CD4-positive, alpha-beta memory T cell (primary cell): ENCODE measurements at places on chromosomes 2 and 18. TPM values are rescaled to one million over a fixed set of nuclear protein-coding genes. Genes with fewer than 3 reads are reported as not detected.

- no peak overlapping the region for H3K27ac ChIP-seq
- H3K27me3 ChIP-seq, result no peaks in the 10 kb centered on the region
- no peaks in the 10 kb centered on the region for H3K4me1 ChIP-seq
- DNase-seq, result no peak
- H3K36me3 ChIP-seq, result no peaks in the 10 kb centered on the region
These were observed 100.7 kb upstream of the ZFP36L2 start for GRCh38 chr2:43327119-43327518.

DNA sequence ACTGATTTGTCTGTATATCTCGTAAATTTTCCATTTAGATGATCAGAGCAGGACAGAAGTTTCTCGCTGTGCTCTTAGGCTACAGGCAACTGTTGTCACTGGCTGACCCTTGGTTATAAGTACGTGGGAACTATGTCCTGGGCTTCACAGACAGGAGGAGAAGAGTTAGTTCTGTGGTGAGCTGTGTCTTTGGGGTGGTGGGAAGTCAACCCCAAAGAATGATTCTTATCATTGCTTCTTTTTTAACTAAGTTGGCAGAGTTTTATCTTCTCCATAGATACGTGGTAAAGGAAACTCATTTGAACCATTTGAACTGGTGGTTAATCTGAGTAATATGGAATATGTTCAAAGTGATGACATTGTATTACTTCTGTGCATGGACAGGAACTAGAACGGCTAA, 230.6 kb upstream of the EPAS1 start:
- no peaks in the 10 kb centered on the region for H3K27me3 ChIP-seq
- no peak for DNase-seq
- H3K36me3 ChIP-seq, result no peaks in the 10 kb centered on the region
- H3K4me1 ChIP-seq, result no peaks in the 10 kb centered on the region

The LHCGR gene
- total RNA-seq, result not detected

DNA sequence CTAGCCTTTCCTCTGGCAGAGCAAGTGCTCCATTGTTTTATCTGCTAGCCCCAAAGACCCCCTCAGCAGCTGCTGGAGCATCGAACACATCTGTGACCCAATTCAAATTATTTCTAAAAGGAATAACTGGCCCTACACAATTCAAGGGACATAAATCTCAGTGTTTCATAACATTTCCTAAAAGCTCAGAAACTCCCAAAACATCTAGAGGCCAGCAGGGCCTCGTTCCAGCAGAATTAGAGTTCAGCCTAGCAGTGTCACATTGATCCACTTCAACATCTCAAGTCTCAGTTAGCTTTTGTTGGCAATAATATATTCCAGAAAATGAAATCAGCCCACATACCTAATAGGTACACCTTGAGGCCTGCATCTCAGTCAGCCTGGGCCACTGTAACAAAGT, 179.1 kb downstream of the ETAA1 start:
- H3K4me3 ChIP-seq, result no peak overlapping the region
- H3K27me3 ChIP-seq, result no peaks in the 10 kb centered on the region
- no peak overlapping the region for H3K27ac ChIP-seq

The COPS8 gene
- 34.5 TPM for total RNA-seq

DNA sequence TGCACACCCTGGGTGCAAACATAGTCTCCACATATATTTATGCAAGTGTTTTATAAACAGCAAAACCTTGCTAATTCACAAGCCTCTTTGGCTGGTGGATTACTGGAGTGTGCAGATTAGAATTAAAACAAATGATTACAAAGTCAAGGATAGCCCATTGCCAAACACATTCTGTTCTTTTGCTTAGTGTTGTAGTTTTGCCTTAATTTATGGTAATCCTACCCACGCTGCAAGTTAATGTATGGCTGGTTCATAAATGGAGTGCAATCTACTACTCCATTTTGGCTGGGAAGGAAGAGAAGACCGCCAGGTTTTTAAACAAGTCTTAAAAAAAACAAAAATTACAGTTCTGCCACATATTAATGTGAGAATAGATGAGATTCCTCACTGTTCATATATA, 883.1 kb upstream of the KLHL29 start:
- no peaks in the 10 kb centered on the region for H3K27me3 ChIP-seq
- no peak overlapping the region for H3K4me3 ChIP-seq
- H3K36me3 ChIP-seq, result no peaks in the 10 kb centered on the region
- H3K27ac ChIP-seq, result no peak overlapping the region
- DNase-seq, result no peak

The MARCHF4 gene
- not detected for total RNA-seq

DNA sequence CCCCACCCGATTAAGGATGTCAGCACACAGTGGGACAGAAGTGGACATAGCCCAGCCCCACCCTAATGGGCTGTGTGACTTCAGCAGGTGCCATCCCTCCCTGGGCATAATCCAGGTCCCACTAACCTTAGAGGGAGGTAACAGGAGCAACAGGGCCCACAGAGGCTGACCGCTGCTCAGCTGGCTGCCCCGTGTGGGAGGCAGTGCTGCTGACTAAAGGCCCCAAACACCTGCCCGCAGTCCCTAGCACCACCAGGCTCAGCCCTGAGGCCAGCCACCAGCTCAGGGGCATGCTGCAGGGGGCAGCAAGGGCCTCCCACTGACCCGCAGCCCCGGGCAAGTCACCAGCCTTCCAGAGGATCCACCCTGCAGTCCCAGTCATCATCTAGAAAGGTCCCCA, 14.6 kb downstream of the BIN1 start:
- no peak overlapping the region for H3K27ac ChIP-seq
- H3K36me3 ChIP-seq, result no peaks in the 10 kb centered on the region
- no peaks in the 10 kb centered on the region for H3K4me1 ChIP-seq
- H3K27me3 ChIP-seq, result no peaks in the 10 kb centered on the region
- H3K4me3 ChIP-seq, result no peak overlapping the region
